Ammon's horn (tissue), 1 donor: ENCODE measurements at places on chromosomes 7 and 10.

GRCh38 chr10:133040198-133040597 is 47.5 kb upstream of the ADGRA1 start:
- DNase-seq = no peak

DNA sequence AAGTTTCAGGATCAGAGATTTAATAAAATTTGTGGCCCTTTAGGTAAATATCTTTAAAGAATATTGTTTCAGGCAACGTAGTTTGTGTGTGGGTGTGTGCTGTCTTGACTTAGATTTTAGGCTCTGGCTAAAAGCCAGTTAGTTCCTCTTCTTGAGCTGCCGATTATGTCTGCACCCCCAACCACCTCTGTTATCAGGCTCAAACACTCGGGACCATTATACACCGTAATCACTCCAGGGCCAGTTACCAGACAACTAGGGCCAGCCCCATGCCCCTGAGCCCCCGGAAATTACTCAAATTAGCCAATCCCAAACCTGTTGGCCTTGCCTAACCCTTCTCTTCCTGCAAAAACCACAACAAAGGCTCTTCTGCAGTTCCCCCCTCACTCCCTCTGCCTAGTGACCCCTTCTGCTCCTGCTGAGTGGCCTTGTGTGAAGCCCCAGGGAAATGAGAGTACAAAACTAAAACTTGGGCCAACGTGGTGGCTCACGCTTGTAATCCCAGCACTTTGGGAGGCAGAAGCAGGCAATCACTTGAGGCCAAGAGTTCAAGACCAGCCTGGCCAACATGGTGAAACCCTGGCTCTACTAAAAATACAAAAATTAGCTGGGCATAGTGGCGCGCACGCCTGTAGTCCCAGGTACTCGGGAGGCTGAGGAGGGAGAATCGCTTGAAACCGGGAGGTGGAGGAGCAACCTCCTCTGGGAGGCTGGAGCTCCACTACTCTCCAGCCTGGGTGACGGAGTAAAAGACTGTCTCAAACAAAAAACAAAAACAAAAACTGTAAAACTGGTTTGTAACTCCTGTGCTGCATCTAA is 9.2 kb upstream of the HNRNPF start:
- peak; percentile 18 for DNase-seq

DNA sequence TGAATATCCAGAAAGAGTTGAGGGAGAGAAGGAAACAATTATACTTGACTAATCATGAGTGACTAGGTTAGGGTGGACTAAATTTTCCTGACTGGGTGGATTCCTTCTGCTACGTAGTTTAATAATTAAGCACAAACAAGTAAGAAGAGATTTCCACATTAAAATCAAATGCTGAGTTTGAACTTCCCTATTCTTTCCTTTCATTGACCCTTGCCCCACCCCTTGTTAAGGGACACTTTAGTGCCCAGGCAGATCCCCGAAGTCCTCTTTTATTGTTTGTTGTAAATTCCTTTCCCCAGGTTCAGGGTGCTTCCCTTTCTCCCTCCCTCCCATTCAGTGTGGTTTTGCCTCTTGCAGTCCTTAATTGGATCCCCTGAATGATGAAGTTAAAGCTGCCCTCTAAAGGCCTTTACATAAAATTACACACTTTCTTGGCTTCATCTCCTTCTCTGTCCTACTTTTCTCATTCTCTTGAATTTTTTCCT is 8.8 kb upstream of the SPAM1 start:
- peak; percentile 4 for DNase-seq

- peak; percentile 72 for DNase-seq
Measured at GRCh38 chr10:71852355-71852937, 1.4 kb upstream of the PSAP start.

DNA sequence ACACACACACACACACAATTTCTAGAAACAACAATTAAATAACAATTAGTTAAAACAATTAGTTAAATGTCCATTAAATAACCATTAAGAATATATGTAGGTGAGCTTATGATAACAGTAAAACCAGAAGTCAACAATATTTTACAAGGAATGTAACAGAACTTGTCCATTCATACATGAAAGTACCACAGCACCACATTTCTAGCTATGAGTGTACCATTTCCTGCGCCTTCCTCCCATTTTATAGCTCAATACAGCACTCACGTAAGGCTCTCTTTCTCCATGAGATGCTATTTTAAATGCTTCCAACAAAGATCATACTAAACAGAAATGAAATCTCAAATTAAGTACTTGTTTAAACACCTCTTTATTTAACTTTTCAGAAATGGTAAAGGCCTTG is 367.3 kb upstream of the ZWINT start:
- no peak for DNase-seq

DNA sequence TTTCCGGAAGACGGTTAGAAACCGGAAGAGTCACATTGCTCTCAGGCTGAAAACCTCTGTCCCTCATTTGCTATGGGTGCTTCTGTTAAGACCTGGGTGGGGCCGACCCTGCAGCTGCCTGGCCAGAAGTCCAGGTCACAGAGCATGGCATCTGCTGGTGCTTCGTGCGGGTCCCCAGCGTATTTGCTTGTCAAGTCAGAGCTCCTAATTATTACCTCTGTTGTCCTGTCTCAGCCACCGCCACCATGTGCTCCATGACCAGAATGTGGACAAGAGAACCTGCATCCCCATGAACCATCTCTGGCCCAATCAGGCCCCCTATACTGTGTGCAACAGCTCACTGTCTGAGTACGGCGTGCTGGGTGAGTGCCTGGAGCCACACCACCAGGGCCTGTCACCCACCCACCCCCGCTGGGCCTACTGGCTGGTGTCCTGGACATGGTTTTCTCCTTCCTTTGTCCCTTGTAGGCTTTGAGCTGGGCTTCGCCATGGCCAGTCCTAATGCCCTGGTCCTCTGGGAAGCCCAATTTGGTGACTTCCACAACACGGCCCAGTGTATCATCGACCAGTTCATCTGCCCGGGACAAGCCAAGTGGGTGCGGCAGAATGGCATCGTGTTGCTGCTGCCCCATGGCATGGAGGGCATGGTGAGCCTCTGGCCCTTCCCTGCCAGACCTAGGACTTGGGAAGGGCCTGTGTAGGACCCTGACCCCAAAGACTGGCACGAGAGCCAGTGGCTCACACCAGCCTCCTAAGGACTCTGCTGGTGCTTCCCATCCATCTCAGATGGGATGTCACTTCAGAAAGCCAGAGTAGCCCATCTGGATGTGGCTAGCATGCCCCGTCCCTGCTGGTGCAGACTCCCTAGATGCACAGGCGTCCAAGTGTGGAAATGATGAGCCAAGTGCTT is 51.3 kb upstream of the ZMIZ2 start:
- no peak for DNase-seq

- DNase-seq = no peak
Measured at GRCh38 chr10:129945064-129945463, 19.0 kb downstream of the EBF3 start.

- DNase-seq = no peak
Measured at GRCh38 chr10:49172061-49172776, 16.0 kb downstream of the TMEM273 start.

- DNase-seq = no peak
Measured at GRCh38 chr7:33750177-33750576, 155.2 kb upstream of the BMPER start.

DNA sequence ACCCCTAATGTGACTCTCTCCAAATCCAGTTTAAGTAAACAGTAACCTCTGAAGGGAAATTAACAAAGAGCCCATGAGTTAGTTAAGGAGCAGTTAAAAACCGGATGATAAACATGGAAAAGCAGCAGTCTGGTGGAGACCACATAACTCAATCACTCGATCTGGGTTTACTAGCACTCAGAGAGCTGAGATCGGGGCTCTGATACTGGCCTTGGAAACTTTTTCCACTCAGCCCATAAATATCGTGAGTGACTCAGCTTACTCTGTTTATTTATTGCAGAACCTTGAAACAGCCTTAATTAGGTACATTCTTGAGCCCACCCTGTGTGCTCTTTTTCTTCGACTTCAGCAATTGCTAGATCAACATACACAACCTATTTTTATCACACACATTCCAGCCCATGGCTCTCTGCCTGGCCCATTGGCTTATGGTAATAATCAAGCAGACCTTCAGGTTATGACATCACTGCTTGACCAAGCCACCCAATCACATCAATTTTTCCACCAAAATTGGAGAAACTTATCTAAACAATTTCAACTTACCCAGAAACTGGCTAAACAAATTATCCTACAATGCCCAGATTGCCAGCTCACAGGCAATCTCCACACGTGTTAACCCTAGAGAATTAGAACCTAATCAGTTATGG is 82.2 kb upstream of the GPR22 start:
- DNase-seq = no peak

DNA sequence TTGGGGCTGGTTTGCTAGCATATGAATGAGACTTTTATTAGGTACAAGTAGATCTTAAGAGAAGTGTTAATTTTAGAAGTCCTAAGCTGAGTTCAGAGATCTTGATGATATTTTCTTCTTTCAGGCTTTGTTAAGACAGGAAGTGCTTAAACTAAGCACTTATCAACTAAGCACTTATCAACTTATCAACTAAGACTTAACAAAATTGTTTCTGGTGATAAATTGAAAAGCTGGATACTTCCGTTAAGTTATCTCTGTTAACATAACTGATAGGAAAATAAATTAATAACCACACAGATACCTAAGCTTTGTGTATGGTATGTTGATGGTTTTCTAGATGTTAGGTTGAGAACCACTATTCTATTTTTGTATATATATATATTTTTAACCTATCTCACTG is 113.7 kb downstream of the PHTF2 start:
- no peak for DNase-seq

DNA sequence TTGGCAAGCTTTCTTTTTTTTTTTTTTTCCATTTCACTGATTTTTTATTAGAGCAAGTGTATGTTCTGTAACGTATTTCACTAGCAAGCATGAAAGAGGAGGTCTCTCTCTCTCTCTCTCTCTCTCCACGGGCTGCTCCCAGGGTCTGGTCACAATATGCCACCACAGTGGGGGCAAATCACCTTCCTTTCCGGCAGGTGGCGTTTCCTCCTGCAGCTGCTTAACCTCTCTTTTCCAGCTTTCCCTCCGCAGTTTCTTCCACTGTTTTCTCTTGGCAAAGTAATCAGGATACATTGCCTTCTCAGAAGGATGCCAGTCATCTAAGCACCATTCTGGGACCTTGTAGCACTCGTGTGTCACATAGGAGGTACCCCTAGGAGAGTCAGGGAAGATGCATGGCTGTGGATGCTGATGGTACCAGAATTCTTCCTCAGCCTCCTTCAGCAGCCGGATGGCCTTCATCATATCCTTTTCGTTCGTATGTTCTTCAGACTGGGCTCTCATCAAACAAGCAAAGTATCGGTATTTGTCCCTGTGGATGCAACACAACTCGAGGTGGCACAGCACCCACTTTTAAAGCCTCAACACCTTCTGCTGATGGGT is 197.3 kb upstream of the PODXL start:
- DNase-seq = no peak
